Karpas-422 (cell line): ENCODE measurements at places on chromosomes 2 and 18.

DNA sequence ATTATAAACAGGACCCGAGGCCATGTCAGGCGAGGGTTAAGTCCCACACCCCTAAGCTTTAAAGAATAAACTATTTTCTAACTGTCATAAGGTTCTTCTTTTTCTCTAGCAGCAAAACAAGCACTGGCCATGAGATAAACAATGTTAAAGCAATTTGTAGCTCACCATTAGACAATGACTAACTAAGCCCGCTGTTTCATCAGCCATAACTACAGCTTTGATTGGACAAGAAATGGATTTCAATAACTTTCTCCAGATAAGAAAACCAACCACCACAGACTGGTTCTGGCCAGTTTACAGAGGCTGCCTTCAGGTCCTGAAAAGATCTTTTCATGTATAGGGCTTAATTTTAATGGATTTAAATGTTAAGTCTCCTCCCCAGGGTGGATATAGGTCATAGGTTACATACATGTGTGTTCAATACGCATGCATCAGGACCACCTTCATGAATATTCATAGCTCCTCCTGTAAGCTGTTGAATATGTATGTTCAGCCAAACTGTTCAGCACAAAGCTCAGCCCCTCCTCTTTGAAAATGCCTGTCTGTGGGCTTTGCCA lies 108.7 kb upstream of the RAB6C start:
- DNase-seq, result no peak

- peak; percentile 33 for DNase-seq
Measured at GRCh38 chr2:143468341-143468888, 339.2 kb downstream of the ARHGAP15 start.

DNA sequence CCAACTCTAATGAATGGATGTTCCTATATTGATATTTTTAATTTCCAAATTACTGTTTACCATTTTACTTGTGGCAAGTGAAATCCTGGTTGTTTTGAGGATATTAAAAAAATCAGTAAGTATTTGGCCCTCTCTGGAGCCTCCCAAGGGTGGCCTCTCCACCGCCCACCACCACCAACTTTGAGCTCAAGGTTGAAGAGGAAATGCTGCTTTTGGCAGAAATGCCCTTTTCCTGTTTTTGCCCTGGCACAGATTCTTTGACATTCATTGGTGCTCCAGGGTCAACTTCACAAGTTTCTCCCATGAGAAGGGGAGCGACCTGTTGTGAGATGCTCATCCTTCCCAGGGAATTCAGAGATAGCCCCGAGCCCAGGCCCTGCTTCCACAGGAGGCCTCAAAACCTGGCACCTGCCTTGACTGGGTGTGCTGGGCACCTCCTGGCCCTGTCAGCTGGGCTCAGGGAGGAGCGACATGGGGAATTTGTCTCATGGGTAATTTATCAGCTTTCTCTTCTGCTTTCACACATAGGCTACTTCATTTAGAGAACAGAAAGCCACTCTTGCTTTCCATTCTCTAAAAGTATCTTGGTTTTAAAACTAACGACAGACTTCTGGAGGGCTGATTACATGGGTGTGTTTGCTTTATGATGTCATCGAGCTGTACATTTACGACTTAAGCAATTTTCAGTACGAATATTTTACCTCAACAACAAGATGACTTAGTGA lies 6.9 kb downstream of the CD8A start:
- DNase-seq, result peak; percentile 57

DNA sequence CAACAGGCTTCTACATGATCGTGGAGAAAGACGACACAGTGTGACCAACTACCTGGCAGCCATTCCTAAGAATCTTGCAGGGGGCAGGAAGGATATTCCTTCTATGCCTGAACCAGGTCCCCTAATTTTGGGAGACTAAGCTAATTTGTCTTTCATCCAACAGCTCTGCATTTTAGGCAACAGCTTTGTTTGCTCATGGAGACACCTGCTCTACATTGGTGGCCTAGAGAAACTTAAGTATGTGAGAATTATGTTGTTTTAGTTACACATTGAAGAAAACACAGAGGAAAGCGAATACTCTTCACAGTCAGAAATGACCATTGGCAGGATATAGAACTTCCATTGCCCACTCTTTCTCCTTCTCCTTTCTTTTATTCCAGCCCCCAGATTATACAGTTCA lies 75.2 kb downstream of the ASXL3 start:
- no peak for DNase-seq

GRCh38 chr2:108382196-108382595 lies 4.4 kb downstream of the SULT1C4 start:
- no peak for DNase-seq

DNA sequence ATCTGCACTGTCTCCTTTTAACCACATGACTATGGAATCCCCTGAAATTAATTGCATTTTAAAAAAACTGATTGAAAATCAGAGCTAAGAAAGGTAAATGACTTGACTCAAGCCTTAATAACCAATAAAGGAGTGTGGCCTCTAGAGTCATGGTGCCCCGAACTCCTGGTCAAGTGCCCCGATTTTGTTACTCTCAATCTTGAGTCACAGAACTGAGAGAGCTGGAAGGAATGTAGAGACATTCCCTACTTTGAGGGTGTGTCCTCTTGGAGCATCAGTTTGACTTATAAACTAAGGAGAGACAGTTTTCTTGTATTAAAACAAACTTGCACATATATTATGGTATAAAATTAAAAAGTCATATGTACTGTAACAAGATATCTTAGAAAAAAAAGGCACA lies 2.4 kb downstream of the WDR43 start:
- DNase-seq, result no peak

DNA sequence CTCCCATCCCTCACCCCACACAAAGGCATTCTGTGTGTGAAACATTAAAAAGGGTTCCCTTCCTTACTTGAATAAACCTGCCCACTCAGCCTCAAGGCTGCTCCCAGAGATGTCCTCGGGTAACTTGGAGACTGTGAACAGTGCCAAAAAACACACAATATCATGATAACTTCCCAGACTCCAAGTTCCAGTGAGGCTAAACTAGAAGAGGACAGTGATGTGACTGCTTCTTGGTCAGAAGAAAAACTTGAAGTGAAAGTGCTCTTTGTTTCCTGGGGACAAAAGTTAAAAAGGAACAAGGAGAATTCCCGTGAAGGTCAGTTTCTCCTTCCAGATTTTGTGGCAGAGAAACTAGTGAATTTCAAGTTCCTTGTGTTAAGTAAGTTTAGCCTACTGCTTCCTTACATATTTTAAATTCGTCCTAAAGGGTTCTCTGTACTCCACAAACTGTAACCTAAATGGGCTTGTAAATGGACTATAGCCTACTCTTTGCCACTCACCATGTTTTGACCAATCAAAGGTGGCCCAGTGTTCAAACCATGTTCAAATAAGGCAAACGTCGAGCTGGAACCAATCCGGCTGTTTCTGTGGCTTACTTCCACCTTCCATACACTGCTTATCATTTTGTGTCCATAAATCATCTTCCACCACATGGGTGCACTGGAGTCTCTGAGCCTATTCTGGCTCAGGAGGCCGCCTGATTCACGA lies 20.4 kb downstream of the TPRKB start:
- no peak for DNase-seq

DNA sequence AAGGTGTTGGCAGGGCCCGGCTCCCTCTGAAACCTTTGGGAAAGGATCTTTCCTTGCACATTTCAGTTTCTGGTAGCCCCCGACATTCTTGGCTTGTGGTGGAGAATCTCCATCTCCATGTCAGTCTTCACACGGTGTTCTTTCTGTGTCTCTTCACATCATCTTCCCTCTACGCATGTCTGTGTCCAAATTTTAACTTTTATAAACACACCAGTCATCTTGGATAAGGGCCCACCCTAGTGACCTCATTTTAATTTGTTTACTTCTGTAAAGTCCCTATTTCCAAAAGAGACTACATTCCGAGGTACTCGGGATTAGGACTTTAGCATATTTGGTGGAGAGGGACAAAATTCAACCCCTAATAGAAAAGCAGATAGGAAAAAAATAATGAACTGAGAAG lies 138.4 kb downstream of the GALNT3 start:
- no peak for DNase-seq

GRCh38 chr2:205047273-205047839 lies 502.1 kb downstream of the PARD3B start:
- no peak for DNase-seq

- DNase-seq, result no peak
Measured at GRCh38 chr2:77086051-77086450, 436.1 kb downstream of the LRRTM4 start.

DNA sequence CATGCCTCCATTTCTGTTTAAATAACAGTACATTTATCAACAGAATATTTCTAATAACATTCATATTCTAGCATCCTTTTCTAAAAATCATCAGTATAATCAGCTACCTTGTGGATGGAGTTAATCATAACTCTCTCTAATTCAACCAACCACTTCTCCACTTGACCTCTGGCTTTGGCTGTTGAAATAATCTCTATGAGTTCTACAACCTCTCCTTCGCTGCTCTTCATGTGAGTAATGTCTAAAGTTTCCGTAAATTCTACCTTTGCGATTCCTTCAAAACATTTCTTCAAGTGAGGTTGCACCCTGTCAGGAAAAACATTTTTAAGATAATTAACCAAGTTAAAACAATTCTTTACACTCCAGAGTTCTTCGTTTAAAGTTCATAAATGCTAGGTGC lies 134.2 kb downstream of the DNAH7 start:
- DNase-seq, result no peak

- DNase-seq, result peak; percentile 71
Measured at GRCh38 chr2:27723372-27724144, 48.0 kb upstream of the MRPL33 start.

GRCh38 chr2:148201075-148202004 lies 180.4 kb downstream of the MBD5 start:
- peak; percentile 86 for DNase-seq

- no peak for DNase-seq
Measured at GRCh38 chr2:12164689-12165088, 418.3 kb downstream of the LPIN1 start.

GRCh38 chr2:117470311-117471095 lies 344.0 kb upstream of the DDX18 start:
- peak; percentile 92 for DNase-seq

DNA sequence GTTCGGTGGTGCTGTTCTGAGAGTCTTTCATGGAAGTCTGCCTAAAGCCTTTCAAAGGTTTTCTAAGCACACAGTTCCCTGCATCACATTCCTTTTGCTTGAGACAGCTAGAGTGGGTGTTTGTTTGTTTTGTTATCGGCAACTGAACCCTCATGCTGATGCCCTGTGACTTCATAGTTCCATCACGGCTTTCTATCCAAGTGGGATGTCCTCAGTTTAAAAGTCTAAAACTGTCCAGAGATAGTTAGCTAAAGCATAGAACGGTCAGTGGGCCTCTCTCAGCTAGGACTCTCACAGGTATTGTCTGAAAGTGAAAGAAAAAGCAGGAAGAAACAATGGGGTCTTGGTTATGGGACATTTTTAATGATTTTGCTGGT lies 337.3 kb downstream of the OSR1 start:
- no peak for DNase-seq

- DNase-seq, result no peak
Measured at GRCh38 chr2:111927723-111928122, 29.3 kb downstream of the MERTK start.

- DNase-seq, result no peak
Measured at GRCh38 chr2:16012626-16013358, 72.4 kb downstream of the MYCN start.

- DNase-seq, result peak; percentile 52
Measured at GRCh38 chr18:51191128-51191717, 6.3 kb downstream of the MEX3C start.

GRCh38 chr2:98519851-98520250 lies 75.2 kb downstream of the INPP4A start:
- no peak for DNase-seq

DNA sequence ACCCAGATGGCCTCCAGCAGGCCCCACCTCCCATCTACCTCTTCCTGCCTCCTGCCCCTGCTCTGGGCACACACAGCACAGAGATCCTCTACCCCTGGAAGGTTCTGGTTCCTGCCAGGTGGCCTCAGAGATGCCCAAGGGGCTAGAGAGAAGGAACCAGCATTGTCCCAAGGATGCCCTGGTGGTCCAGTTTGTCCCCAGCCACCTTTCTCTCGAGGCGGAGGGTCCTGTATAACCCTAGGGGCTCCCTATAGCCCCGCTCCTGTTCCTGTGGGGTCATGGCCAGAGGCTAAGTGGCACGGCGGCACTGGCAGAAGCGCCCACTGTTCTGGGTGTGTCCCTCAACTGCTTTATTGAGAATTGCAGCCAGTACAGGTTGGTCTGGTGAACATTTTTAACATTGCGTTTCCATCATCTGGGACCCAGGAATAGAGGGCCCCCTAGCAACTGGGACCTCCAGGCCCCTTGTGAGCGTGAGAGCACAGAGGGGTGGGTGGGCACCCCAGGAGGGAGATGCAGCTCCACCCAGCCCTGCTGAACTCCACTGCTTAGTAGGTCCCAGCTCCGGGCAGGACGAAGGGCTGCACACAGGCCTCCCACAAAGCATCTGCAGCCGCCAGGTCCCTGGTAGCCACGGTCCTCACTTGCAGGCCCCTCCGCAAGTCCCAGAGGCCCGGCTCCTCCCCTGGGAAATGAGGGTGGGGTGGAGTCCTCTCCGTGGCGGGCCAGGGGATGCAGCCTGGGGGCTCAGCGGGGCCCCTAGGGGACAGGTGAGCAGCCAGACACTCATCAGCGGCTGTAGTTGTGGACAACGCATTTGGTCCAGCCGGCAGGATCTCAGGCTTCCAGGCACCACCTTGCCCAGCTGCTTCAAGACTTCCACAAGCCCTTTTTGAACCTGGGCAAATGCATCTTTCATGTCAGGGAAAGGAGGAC lies 33.1 kb downstream of the GPC1 start:
- no peak for DNase-seq

DNA sequence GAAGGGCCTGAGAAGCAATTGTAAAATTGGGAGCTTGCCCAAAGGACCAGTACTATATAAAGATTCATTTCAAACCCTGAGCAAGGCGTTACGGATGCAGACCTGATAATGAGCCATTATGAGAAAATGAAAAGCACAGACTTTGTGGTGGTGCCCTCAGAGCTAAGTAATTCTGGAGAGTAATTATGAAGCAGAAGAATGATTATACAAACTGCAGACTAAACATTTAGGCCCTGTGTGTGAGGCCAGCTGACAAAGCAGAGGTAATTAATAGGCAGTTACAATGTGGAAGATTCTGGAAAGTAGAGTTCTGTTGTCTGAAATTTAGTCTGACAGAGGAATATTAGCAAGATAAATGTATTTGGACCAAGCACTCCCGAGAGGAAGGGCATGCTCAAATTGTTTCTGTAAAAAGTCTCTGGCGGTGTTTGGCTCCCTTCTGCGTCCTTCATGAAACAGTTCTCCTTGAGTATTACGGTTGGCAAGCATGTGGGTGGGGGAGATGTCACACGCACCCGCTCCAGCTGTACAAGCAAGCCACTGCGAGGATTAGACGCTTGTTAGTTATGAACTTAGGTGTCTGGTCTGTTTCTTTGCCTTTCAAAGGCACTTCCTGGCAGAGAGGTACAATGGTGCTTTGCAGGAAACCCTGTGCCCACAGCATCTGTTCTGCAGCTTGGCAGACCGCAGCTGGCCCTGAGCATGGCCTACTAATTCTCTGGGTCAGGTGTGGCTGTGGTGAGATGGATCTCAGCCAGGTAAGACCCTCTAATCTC lies 45.5 kb downstream of the CDC42EP3 start:
- no peak for DNase-seq

- no peak for DNase-seq
Measured at GRCh38 chr18:60894254-60894945, 438.8 kb upstream of the CDH20 start.

- no peak for DNase-seq
Measured at GRCh38 chr2:229098801-229099200, 172.3 kb downstream of the PID1 start.

- DNase-seq, result no peak
Measured at GRCh38 chr18:23730857-23731256, 41.6 kb downstream of the LAMA3 start.

GRCh38 chr2:43196768-43197587 lies 29.4 kb downstream of the ZFP36L2 start:
- no peak for DNase-seq

GRCh38 chr18:25795213-25795612 lies 295.2 kb downstream of the SS18 start:
- no peak for DNase-seq
